ENCODE measurements at places on chromosomes 2 and 18. TPM values are rescaled to one million over a fixed set of nuclear protein-coding genes. Genes with fewer than 3 reads are reported as not detected.
A peak's percentile ranks its signal among the peaks of the same experiment; 100 is the strongest.

Gene WDR75
- polyA plus RNA-seq, result 8.0 TPM

Gene RUFY4
- polyA plus RNA-seq, result not detected

Gene ESPNL
- 6.6 TPM for polyA plus RNA-seq

Gene GALNT3
- 5.3 TPM for polyA plus RNA-seq

Gene KLHL41
- 0.29 TPM for polyA plus RNA-seq

Gene SEPTIN10
- polyA plus RNA-seq, result 19.4 TPM

Gene UGT1A8
- polyA plus RNA-seq, result not detected

DNA sequence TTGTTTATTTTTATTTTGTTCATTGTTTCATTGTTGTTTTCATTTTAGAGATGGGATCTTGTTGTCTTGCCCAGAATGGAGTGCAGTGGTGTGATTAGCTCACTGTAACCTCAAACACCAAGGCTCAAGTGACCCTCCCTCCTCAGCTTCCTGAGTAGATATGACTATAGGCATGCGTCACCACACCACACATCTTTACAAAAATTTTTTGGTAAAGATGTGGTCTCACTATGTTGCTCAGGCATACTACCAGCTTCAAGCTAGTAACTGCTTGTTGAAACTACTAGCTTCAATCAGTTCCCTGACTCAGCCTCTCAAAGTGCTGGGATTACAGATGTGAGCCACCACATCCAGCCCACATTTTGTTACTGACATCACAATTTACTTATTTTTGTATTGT is 14.8 kb downstream of the FAM237A start:
- DNase-seq, result no peak

GRCh38 chr2:98806236-98806697 is 75.3 kb upstream of the MGAT4A start:
- DNase-seq, result peak; percentile 67

- no peak for DNase-seq
These were observed 4.7 kb downstream of the IMP4 start for GRCh38 chr2:130347220-130347925.

GRCh38 chr2:191180713-191181112 is 29.9 kb upstream of the STAT4 start:
- no peak for DNase-seq

DNA sequence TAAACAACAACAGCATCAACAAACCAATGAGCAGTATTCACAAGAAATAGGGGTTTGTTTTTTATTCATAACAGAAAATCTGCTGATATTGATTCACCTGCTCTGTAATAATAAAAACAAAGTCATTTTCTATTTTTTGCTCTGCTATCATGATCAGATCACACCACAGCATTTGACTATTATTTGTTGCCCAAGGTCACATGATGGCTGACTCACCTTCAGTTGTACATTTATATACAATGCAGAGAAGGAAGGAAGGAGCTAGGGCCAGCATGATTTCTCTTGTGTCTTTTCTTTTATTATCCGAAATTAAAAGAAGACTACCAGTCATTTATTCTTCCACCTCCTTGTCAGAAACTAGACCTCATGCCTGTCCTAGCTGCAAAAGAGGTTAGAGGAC is 1427.7 kb upstream of the CELF4 start:
- DNase-seq, result no peak

GRCh38 chr2:203533676-203534591 is 1.2 kb downstream of the RAPH1 start:
- DNase-seq, result peak; percentile 56

DNA sequence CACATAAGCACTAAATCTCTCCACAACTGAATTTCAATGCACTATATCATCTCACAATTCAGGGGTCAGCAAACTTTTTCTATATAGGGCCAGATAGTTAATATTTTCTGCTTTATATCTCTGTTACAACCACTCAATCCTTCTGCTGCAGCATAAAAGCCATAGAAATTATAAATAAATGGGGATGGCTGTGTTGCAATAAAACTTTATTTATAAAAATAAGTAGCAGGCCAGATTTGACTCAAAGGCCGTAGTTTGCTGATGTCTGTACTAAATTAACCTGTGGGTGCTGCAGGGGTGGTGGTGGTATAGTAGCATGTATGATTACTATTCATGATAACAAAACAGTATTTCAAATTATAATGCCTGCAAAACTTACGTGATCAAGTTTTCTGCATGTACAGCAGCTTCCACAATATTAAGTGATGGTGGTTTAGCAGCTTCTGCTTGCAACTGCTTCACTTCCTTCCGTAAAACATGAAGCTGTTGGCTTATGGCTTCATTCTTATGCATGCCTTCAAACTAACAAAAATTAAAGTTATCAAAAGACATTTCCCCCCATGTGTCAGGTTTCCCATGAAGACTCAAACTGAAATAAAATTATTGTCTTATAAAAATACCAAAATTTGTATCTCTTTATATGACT is 64.1 kb downstream of the SIGLEC15 start:
- no peak for DNase-seq

DNA sequence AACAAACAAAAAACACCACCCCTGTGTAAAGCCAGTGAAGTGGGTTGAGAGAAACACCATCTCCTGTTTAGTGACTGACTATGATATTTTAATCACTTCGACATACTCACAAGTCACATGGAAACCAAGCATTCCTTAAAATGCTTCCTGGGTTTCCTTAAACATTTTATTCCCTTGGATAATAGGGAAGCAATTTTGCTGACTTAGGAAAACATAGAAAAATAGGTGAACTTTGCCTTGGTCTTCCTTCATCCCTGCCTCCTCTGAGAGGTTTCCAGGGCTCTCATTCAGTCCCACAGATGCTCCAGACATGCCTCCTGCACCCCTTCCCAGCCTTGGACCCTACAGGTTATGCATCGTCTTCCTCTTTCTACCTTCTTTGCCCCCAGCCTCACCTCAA is 122.6 kb upstream of the SERPINE2 start:
- no peak for DNase-seq

DNA sequence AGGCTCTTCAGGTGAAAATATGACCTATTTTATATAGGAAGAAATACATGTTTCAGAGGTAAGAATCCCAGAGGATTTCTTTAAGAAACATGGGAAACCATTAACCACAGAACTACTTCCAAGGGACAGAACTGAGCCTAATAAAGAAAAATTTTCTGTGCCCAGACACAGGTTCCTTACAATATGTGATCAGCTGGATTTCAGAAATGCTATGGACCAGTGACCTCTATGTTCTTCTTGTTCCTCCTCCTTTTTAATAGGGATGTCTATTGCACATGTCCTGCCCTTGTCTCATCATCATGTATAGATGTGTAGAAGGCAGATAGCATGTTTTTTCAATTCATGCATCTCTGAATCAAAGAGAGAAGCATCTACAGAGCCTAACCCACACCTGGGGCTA is 836.6 kb downstream of the RNF144A start:
- DNase-seq, result no peak

- DNase-seq, result no peak
These were observed 16.5 kb downstream of the SGPP2 start for GRCh38 chr2:222440673-222441422.

DNA sequence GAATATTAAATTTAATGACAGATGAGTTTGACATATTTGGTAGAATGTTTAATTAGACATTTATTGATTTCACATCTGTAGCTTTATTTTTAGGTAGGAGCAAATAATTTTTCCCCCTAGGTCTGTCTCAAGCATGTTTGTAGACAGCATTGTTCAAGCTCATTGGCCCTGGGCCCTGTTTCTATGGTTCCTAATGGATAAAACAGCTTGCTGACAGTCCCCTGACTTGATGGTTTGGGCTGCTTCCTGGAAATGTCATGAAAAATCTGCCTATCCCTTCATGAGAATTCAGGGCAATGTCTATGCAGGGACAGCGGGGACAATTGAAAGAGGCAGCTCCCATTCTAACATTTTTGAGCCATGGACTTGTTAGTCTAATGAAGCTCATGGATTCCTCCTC is 14.6 kb upstream of the MEP1B start:
- DNase-seq, result peak; percentile 95

- peak; percentile 92 for DNase-seq
These were observed 196.8 kb downstream of the SLC8A1 start for GRCh38 chr2:40255103-40255502.

GRCh38 chr2:164903951-164904350 is 51.4 kb downstream of the SLC38A11 start:
- DNase-seq, result peak; percentile 72

GRCh38 chr2:20661421-20662307 is 5.3 kb upstream of the GDF7 start:
- peak; percentile 91 for DNase-seq

GRCh38 chr2:109376796-109377495 is 236.8 kb downstream of the SEPTIN10 start:
- no peak for DNase-seq

- DNase-seq, result no peak
These were observed 394.2 kb downstream of the CLIP4 start for GRCh38 chr2:29509397-29509796.

- no peak for DNase-seq
These were observed 104.2 kb downstream of the CCDC85A start for GRCh38 chr2:56287974-56288373.

DNA sequence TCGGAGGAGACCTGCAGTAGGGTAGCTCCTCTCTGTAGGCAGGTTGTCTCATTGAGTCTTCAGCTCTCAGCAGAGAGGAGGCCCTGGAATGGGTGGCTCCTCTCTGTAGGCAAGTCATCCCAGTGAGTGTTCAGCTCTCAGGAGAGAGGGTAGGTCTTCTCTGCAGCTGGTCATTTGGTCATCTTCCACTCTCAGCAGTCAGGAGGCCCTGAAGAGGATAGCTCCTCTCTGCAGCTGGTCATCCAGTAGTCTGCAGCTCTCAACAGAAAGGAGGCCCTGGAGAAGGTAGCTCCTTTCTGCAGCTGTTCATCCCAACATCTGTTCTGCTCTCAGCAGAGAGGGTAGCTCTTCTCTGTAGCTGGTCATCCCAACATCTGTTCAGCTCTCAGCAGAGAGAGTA is 26.0 kb upstream of the RUFY4 start:
- DNase-seq, result no peak

DNA sequence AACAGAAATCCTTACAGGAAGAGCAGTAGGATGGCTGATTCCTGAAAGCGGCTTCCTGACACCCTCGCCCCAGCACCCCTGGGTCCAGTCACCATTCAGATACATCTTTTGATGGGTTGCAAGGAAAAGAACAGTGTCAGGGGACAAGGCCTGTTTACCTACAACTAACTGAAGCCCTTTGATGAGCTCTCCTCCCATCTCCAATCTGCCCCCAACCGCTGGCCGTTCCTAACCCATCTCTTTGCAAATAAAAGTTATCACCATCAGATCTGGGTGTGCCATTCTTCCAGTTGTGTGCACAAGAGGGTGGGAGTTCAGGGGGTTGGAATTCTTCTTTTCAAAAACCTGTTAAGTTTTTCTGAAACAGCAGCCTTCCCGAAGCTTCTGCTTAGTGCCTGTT is 48.9 kb downstream of the ARL4C start:
- no peak for DNase-seq

DNA sequence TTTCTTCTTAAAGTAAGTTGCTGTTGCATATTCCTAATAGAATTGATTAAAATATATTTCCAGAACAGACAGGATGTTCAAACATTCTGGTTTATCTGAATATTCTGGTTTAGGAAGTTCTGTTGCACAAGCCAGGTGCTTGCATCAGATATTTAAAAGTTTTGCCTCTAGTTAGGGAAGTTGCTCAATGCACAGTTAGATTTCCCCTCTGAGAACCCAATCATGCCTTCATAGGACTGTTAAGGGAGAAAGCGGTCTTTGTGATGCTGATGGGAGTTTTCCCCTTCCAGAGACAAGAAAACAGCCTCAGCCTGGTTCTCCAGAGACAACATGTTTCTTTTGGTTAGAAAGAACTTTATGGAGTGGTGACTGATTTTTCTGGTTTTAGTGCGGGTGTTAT is 65.6 kb upstream of the REV1 start:
- no peak for DNase-seq

- peak; percentile 51 for DNase-seq
These were observed 19.6 kb upstream of the RPIA start for GRCh38 chr2:88671786-88672427.

GRCh38 chr18:47100212-47100831 is 50.0 kb downstream of the HDHD2 start:
- DNase-seq, result peak; percentile 91

DNA sequence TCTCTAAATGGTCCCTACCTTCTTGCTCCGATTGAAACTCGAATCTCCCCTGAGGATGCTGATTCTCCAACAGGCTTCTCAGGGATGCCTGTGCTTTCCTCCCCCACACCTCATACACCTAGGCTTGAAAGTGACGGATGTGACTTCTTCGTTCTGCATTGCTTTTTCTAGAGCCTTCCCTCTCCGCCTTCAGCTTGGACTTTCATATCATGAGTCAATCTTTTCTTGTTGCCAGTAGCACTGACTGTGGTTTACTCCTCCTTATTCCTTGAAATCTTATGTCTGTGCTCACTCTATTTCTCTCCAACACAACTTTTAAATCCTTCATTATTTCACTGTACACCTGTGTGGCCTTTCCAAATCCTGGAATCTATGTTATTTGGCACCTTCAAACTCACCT is 451.4 kb downstream of the TMX3 start:
- DNase-seq, result no peak

- no peak for DNase-seq
These were observed 34.7 kb downstream of the NPHP1 start for GRCh38 chr2:110170102-110170501.

- DNase-seq, result peak; percentile 41
These were observed 46.8 kb upstream of the NCK2 start for GRCh38 chr2:105697781-105698449.

- DNase-seq, result no peak
These were observed 293.2 kb downstream of the ALK start for GRCh38 chr2:29628108-29628745.

GRCh38 chr2:191692502-191693115 is 14.7 kb downstream of the NABP1 start:
- DNase-seq, result no peak

- DNase-seq, result peak; percentile 4
These were observed 35.4 kb downstream of the SULT1C4 start for GRCh38 chr2:108412995-108413710.

DNA sequence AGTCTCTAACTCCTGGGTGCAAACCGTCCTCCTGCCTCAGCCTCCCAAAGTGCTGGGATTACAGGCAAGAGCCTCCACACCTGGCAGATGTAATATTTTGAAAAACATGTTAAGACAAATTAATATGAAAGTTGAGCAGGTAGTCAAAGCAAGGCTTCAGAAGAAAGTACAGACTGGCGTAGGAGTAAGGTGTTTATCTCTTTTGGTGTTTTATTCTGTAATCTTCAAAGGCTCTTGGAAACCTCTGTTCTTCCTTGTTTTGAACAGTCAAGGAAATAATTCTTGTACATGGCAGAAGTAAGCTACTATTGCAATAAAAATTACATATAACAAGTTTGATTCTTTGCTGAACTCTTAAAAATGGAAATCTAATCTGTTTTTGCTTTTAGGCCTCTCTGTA is 5.3 kb downstream of the RNF138 start:
- no peak for DNase-seq

GRCh38 chr2:32946314-32947075 is at the start of gene LTBP1:
Gene LTBP1 (plus strand): TSS chr2:32946953. CDS start chr2:32947325, 372 bp downstream.
- DNase-seq, result peak; percentile 81

GRCh38 chr2:223019987-223020717 is 31.8 kb upstream of the KCNE4 start:
- no peak for DNase-seq

GRCh38 chr2:134410831-134411231 is 157.0 kb downstream of the MGAT5 start:
- DNase-seq, result no peak

Data from brain (organoid and tissue), 16 donors.